ENCODE measurements at places on chromosomes 7 and 10. TPM values are rescaled to one million over a fixed set of nuclear protein-coding genes. Genes with fewer than 3 reads are reported as not detected.

SFR1 gene
- total RNA-seq: 15.2 TPM

NANOS1 gene
- 3.9 TPM for total RNA-seq

CYP26A1 gene
- not detected for total RNA-seq

SPDYE2 gene
- not detected for total RNA-seq

LRRC61 gene
- 45.4 TPM for total RNA-seq

SDK1 gene
- total RNA-seq: 2.6 TPM

OR2A5 gene
- total RNA-seq: not detected

ZNF37A gene
- 3.7 TPM for total RNA-seq

SPACDR gene
- not detected for total RNA-seq

SUGCT gene
- 3.8 TPM for total RNA-seq

TMEM209 gene
- total RNA-seq: 9.3 TPM

PRKG1 gene
- total RNA-seq: 0.17 TPM

SCART1 gene
- 1.3 TPM for total RNA-seq

SLC35B4 gene
- 9.2 TPM for total RNA-seq

TPK1 gene
- 1.2 TPM for total RNA-seq

FBXO24 gene
- total RNA-seq: 1.0 TPM

FZD1 gene
- total RNA-seq: 5.9 TPM

ZNF239 gene
- total RNA-seq: 8.5 TPM

MALRD1 gene
- total RNA-seq: 0.06 TPM

KCND2 gene
- 0.07 TPM for total RNA-seq

Measured in epithelial cell of proximal tubule (primary cell).